Left colon (tissue), 2 donors: ENCODE measurements at places on chromosomes 3 and 15. TPM values are rescaled to one million over a fixed set of nuclear protein-coding genes. Genes with fewer than 3 reads are reported as not detected.

SLC2A2 gene
- total RNA-seq, result not detected

CHDH gene
- 34.1 TPM for total RNA-seq

- no peak for DNase-seq
These were observed 2.5 kb upstream of the LPP start for GRCh38 chr3:188151438-188151837.

- DNase-seq, result no peak
These were observed 4.5 kb downstream of the RAB43 start for GRCh38 chr3:129117134-129117533.

GRCh38 chr15:80950291-80951078, 39.1 kb downstream of the MESD start:
- DNase-seq, result no peak

DNA sequence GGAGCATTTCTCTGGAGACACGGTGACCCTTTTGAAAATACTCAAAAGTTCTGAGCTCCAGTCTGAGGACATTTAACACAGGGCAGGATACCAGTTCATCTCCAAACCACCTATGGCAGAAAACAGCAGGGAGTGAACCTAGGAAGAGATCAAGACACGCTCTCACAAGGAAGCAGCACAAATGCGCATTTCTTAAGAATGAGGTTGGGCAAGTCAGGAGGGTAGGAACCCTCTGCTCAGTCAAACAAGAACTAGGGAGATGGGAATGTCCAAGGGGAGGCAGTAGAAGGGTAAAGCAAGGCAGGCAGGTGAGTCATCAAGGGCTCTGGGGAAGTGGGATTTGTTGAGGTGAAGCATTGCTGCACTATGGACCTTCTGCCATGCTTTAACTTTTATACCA, 60.3 kb upstream of the PSMD6 start:
- DNase-seq, result no peak
